Mucosa of descending colon (tissue), 3 donors: ENCODE measurements at places on chromosomes 7 and 10. TPM values are rescaled to one million over a fixed set of nuclear protein-coding genes. Genes with fewer than 3 reads are reported as not detected.

The MYO3A gene
- 0.29 TPM for total RNA-seq

The OR6V1 gene
- not detected for total RNA-seq

The WEE2 gene
- not detected for total RNA-seq

The INMT gene
- total RNA-seq, result 7.5 TPM

The PLAU gene
- total RNA-seq, result 10.3 TPM

The FAM171A1 gene
- total RNA-seq, result 60.7 TPM
